Effector CD4-positive, alpha-beta T cell (primary cell): ENCODE measurements at places on chromosomes 12 and 14.
A peak's percentile ranks its signal among the peaks of the same experiment; 100 is the strongest.

DNA sequence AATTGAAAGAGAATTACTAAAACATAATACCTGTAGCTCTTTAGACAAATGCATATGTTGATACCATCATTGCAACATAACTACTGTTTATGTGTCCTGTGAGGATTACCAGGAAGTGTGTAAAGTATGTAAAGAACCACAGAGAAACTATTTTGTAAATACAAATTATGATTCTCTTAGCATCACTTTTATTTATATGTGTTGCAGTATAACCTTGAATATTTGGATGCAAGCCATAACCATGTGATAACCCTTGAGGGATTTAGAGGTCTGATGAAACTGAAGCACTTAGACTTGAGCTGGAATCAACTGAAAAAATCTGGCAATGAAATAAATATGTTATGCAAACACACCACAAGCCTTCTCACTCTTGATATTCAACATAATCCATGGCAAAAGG, 77.5 kb downstream of the LRRC9 start:
- DNase-seq, result no peak

DNA sequence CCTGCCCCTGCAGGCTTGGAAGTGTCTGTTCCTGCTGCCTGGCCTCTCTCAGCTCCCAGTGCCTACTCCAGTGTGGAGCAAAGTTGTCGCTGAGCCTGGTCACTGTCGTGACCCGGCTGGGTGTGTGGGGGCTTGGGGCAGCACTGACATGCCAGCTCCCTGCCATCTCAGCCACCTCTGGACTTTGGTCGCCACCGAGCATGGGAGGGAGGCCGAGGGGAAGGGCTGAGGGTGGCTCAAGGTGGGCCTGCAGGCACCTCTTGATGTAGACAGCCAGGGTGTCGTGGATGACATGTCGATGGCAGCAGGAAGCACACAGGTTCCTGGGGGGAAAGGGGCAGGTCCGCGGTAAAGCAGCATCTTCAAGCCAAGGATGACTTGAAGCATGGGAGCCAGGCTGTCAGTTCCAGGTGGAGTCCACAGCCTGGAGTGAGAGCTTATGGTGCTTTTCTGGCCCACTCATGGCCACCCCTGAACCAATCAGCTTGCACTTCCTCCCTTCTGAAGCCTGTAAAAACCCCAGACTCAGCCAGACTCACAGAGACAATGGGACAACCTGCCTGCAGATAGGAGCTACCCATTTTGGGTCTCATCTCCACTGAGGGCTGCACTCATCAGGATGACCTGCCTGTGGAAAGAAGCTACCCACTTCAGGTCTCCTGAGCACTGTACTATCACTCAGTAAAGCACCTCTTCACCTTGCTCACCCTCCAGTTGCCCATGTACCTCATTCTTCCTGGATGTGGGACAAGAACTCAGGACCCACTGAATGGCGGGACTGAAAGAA, 210.1 kb downstream of the MON2 start:
- no peak for DNase-seq

DNA sequence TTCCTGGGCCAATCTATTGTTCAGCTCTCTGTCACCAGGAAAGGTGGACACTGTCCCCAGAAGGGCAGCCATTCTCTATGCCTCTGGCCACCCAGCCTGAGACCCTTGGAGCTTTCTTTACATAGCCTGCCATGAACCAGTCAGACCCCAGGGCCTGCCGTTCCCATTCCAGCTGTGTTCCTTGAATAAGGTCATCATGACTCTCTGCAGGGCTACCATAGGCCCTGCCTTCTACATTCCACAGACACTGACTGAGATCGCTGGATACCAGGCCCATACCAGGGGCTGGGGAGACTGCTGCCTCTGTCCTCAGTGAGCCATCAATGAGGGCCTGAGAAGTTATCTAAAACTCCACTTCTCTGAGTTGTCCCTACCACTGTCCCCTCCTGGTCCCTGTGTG, 75.5 kb downstream of the SYNE3 start:
- DNase-seq, result no peak

- DNase-seq, result no peak
These were observed 7.6 kb downstream of the NR4A1 start for GRCh38 chr12:52058631-52059361.

- no peak for DNase-seq
These were observed 393.4 kb upstream of the TMPO start for GRCh38 chr12:98121963-98122362.

DNA sequence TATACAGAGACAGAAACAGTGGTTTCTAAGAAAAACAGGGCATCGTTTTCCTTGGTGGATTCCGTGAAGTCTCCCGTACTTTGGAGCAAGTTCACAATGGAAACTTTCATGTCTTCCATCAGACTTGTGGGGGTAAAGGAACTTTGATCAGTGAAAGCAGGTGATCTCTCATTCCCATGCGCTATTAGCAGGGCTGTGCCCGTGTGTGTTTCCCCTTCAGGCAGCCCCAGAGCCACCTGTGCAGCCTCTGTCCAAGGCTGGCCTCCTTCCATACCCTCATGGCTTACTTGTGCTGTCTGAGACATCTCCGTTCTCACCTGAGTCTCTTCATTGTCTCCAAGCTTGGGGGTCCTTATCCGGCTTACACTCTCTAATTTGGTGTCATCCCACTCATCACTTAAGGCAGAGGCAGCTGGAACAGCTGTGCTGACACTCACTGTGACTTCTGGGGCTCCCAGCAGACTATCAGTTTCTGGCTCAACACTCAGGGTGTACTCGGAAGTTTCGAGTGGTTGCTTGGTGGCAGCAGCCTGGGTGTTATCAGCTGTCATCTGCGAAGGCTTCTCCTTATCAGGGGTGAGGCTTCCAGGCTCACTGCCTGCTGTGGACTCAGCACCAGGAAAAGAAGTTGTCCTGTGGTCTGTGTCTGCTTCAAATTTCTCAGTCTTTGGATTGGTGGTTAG, 13.8 kb downstream of the ARMH4 start:
- no peak for DNase-seq

GRCh38 chr12:6039894-6040601, 84.4 kb downstream of the VWF start:
- DNase-seq, result peak; percentile 19

DNA sequence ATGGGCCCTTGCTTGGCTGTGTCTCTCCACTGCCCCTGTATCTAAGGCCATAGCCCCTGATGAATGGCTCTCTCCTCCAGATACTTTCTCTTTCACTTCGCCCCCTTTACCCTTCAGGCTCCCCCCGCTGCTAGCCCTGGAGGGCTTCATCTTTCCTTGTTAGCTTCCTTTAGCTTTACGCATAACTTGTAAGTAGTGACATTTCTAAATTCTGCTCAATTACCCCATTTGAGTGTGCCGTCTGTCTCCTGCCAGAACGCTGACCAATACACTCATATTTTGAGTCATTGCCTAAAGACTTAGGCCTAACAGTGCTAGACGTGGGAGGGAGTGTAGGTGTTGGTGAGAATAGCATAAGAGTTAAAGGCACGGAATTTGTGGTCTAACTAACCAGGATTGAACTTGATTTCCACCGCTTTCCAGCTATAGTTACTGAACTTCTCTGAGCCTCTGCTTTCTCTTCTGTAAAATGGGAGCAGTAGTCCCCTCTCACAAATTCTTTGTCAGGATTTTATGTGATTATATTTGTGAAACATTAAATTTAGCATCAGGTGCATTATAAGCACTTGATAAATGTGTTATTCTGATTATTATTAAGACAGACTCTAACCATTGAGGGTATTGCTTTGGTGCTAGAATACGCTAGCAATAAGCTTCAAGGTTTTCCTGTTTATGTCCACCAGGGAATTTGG, 129.3 kb downstream of the ZFP36L1 start:
- DNase-seq, result no peak

DNA sequence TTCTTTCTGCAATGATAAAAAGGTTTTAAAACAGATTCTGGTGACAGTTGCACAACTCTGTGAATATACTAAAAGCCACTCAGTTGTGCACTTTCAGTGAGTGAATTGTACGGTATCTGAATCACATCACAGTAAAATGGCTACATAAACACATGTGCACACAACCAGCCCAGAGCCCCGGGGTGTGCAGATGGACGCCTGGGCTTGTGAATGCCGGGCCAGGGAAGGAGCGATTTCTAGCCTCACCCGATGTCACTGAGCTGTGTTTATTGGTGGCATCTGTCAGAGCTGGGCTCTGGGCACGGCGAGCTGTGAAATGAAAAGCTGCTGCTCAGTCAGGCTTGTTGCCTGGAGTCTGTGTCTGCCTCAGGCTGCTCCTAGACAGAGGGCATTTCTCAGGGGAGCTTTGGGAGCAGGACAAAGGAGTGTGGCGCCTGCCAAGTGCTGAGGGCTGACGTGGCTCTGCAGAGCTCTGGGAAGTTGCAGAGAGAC, 25.9 kb downstream of the RHOF start:
- DNase-seq, result no peak

DNA sequence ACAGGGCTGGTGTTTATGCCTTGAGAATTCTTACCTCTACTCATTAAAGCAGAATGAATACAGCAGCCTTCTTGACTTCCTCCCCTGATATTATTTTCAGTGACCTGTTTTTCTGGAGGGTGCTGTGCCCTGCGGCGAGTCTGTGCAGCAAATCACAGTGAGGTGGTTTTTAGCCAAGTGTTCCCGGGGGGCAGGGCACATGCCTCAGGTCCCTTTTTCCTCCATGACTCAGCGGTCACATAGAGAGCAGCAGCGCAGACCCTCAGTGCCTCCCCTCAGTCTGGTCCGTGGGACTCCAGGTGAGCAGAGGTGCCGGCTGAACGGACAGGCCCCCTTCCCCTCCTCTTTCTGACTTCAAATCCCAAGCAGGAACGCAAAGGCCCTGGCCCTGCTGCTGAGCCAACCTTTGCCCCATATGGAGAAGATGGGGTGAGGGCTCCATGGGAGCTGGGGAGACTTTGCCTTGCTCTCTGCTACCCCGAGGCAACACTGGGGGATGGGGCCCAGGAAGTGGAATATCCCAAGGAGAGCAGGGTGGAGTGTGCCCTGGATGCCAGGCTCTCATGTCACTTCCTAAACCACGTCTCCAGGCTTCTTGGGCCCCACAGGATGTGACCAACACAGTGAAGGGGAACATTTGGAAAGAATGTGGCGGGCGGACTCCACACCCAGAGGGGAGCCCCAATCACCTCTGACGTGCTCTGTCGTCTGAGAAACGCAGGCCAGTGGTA, 90.0 kb downstream of the DHRS2 start:
- no peak for DNase-seq

GRCh38 chr14:70808416-70809224, 693 bp downstream of the MAP3K9 start:
- peak; percentile 38 for DNase-seq

DNA sequence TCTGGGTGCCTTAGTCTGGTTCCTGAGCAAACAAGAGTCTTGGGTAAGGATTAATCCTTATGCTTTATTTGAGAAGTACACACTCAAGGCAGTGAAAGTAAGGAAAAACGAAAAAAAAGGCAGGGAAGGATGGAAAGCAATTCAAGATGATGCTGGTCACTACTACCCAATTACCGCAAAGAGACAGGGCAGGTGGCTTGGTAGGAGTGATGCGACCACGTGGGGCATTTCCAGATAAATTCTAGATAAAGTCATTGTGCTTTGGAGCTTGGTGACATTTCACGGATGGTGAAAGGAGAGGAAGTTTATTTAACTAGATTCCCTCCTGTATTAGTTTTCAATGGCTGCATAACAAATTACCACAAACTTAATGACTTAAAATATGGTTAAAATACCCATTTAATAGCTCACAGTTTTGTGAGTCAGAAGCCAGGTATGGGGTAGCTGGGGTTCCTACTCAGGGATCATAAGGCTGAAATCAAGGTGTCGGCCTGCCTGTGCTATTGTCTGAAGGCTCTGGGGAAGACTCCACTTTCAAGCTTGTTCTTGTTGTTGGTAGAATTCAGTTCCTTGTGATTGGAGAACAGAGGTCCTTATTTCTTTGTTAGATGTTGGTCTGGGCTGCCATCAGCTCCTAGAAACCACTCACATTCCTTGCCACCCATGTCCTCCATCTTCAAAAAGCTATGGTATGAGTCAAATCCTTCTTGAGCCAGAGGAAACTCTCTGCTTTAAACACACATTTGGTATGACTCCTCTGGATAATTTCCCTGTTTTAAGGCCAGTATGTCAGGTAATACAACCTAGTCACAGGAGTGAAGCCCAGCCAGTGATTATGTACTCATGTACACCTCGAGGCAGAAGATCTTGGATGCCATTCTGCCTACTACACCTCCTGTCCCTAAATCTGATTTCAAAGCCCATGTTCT, 5.6 kb upstream of the HMGA2 start:
- DNase-seq, result no peak
